ENCODE measurements at places on chromosomes 5 and 9.

DNA sequence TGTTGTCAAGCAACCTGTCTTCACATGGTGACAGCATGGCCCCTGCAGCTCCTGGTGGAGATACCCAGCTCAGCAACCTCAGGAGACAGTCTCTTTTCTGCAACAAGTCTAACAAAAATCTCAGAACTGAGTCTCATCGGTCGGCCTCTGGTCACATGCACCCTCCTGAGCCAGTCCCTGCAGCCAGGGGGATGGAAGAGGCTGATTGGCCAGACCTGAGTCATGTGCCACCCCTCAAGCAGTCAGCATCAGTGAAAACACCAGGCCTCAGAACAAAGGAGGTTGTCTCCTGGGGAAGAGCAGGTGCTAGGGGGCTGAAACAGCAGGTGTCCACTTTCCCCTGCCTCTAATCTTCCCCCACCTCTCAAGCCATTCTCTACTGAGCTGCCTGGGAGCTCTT is 54.4 kb downstream of the SMIM23 start:
- no peak for DNase-seq

GRCh38 chr9:71886541-71886940 is 24.5 kb downstream of the ABHD17B start:
- no peak for DNase-seq

GRCh38 chr5:129672006-129672405 is 75.9 kb upstream of the MINAR2 start:
- no peak for DNase-seq

GRCh38 chr5:145975361-145976066 is 39.1 kb downstream of the SH3RF2 start:
- DNase-seq, result peak; percentile 99

DNA sequence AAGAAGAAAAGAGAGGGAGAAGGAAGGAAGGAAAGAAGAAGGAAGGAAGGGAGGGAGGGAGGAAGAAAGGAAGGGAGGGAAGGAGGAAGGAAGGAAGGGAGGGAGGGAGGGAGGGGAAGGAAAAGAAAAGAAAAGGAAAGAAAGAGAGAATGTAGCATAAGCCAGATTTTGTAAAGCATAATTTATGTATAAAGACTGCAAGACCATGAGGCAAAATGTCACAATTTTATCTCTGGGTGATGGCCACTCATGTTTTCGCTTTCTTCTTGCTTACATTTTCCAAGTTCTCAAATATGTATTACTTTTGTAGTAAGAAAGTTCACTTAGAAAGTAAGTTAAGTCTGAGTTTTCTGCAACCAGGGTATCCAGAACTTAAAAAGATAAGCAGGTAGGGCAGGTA is 3.4 kb upstream of the RNF183 start:
- no peak for DNase-seq

DNA sequence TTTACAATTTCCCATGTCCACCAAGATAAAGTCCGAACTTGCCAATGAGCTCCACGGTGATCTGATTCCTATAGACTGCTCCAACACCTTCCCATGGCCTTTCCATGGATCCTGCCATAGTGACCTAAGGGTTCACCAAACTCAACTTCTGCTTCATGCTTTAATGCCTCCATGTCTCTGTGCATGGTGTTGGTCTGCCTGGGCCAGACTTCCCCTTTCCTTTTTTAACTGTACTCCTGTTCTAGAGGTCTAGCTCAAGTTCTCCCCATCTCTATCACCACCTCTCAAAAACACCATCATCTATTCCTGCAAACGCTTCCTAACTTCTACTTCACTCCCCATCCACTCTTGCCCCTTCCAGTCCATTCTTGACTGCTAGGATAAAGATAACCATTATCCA is 14.8 kb upstream of the SMARCA2 start:
- no peak for DNase-seq

DNA sequence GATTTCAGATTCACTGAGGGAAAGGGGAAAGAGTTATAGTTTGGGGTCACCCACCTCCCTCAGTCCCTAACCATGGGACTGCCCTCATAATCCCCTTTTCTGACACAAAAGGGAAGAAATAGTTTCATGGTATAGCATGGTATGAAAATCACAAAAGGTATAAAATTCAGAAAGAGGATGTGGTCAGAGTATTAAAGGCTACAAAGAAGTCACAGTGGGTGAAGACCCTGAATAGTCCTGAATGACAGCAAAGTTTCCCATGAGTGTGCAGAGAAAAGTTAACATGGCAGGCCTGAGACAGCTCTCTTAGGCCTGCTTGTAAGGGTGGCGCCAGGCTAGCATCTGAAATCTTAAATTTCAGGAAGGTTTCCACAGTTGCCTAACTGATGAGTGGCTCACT is 290.6 kb upstream of the ZNF608 start:
- DNase-seq, result no peak

- DNase-seq, result no peak
Observed at GRCh38 chr9:100306283-100306682, 46.5 kb downstream of the TEX10 start.

GRCh38 chr9:130732136-130732535 is 38.6 kb downstream of the EXOSC2 start:
- no peak for DNase-seq

GRCh38 chr5:107937651-107938355 is 267.1 kb upstream of the EFNA5 start:
- no peak for DNase-seq

DNA sequence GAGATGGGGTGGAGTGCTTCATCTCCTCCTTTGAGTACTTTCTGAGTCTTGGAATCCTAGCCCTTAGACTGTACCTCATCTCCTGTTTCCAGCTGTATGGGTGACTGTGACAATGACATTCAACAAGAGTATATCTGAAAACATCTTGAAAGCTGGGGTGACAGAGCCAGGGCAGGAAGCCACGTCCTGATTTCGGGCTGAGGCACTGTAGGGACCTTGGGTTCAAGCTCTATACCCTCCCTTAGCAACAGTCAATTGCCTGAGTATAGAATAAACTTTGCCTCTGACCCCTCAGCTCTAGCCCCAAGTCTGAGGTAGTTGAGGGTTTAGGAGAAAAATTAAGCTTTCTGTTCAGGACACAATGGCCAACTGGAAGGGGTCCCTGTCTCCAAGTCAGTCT is 6.3 kb downstream of the FOXE1 start:
- DNase-seq, result no peak

- no peak for DNase-seq
Observed at GRCh38 chr9:114000063-114000454, 78.0 kb downstream of the AMBP start.

DNA sequence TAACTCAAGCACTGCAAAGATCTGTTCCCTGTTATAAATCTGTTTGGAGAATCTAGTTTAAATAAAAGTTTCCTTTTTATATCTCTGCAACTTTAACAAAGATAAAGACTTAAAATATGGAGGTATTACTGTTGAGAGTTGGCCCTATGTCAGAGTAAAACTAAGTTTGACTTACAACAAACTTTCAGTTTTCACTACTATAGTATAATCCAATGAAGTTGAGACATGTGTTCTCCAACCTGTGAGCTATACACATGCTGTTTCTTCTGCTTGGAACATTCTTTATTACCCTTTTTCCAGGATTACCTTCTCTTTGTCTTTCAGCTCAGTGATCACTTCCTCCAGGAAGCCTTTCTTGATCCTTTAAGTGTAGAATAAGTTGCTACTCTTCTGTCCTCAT is 1109.3 kb downstream of the MAT2B start:
- DNase-seq, result no peak

DNA sequence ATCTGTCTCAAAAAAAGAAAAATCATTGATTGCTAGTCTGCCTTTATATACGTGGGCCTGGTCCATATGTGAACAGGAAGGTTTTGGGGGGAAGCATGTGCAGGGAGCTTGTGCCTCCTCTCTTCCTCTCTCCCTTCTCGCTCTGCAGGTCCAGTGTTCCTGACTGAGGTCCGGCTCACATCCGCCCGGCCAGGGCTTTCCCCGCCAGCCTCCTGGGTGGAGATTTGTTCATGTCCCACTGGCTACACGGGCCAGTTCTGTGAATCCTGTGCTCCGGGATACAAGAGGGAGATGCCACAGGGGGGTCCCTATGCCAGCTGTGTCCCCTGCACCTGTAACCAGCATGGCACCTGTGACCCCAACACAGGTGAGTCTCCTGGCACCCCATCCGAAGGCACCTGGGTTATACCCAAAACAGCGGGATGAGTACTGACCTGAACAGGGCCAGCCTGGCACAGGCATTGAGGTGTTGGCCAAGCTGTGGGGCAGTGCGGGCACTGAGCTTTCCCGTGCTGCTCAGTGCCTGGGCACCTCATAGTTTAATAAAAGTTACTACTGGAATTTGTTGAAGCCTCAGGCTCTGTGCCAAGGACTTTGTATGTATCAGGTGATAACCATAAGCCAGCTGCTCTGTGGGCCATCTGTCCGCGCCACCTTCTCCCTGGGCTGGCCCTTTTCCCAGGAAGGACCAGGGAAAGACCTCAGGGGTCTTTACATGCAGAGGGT is 39.4 kb upstream of the AIF1L start:
- no peak for DNase-seq

All from kidney tubule cell (primary cell).